ENCODE measurements at places on chromosomes 1 and 21.
A peak's percentile ranks its signal among the peaks of the same experiment; 100 is the strongest.

DNA sequence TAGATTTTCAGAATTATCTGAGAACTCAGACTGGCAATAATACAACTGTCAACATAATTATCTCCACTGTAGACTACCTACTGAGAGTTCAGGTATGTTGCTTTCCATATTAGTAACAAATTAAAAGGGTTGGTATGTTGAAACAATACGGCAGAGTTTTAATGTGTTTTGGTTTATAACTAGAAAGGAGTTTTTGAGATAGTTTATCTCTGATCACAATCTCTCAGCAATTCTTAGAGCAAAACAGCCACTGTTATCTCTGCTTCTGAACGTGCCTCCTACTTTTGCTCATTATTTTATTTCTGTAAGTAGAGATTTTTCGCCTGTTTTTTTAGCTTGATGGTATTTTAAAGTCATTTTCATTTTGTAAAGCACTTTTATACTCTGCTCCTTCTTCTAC is 118.7 kb downstream of the ZP4 start:
- DNase-seq: no peak

- no peak for DNase-seq
Observed at GRCh38 chr1:67053535-67053784, 488 bp downstream of the SLC35D1 start.

DNA sequence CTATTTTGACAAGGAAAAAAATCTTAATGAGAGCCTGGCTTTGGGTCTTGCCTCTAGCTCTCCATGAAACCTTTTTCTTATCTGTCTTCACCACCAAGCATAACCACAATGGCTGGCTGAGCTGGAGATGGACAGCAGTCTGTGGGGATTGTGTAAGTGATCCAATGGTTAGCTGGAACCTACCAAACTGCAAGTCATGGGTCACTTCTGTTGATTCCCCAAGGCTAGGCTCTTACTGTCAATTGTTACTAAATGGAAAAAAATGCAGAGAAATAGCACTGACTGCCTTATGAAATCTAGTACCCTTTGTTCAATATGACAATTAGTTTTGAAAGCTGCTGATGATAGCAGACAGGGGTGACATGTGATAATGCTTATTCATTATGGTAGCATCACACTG is 359.0 kb downstream of the ST6GALNAC3 start:
- DNase-seq: no peak

DNA sequence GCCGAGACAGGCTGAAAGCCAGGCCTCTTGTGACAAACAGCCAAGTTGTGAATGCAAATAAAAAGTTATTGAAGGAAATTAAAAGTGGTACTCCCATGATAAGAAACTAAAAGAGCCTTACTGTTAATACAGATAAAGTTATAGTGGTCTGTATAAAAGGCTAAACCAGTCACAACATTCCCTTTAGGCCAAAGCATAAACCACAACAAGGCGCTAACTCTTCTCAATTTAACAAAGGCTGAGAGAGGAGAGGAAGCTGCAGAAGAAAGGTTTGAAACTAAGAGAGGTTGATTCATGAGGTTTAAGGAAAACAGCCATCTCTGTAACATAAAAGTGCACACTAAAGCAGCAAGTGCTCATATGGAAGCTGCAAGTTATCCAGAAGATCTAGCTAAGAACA is 10.7 kb downstream of the C1orf105 start:
- no peak for DNase-seq

GRCh38 chr1:229203030-229203751 is 67.7 kb upstream of the RAB4A start:
- no peak for DNase-seq

DNA sequence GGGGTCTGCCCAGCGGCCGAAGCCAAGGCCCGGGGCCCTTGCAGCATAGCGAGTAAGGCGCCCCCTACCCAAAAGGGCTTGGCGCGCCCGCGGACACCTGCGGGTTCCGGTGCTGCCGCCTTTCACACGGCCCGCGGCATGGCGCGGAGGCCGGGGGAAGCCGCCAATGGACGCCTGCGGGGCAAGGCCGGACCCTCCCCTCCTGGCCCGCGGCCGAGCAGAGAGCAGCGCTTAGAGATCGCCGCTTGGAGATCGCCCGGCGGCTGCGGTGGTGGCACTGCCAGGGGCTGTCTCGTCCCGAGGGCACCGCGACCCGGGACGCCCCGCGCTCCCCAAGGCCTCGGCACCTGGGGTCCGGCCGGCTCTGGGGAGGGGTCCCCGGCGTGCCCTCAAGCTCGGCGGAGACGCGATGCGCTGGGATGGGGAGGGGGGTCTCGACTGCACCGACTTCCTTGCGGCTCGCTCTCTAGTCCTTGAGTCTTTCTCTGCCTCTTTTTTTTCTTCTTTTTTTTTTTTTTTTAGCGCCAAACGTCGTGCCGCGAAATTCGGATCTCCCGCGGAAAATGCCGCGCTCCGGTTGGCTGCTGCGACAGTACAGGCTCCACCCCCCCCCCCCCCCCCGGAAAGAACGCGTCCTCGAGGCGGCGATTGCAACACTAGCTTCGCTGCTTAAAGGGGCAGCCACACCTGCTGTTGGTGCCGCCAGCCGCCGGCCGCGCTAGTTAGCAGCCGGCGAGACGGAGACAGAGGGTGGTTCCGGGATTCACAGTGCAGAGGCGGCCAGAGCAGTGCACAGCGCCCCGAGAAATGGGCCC is at the start of gene E2F2:
TSS of gene E2F2 (minus strand) at position 487 of the 815 bp plus-strand sequence. CDS start at position 47, 440 bp downstream.
- peak; percentile 91 for DNase-seq

- peak; percentile 74 for DNase-seq
Observed at GRCh38 chr1:185566995-185567394, 167.2 kb upstream of the HMCN1 start.

DNA sequence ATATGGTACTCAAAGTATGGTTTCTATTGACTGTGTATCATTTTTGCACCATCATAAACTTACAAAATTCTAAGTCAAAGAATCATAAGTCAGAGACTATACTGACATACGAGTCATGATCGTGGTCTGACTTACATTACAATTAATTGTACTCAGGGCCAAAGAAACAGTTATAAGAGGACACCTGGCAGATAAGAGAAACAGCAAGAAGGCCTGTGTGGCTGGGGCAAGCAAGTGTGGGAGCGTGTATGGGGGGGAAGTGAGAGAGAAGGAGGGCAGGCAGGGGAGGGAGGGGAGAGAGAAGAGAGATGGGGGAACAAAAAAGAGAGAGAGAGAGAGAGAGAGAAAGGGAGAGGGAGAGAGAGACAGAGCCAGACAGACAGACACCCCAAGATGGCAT is 70.9 kb downstream of the RERE start:
- DNase-seq: no peak

GRCh38 chr1:99963041-99963795 is 6.6 kb upstream of the SLC35A3 start:
- no peak for DNase-seq

GRCh38 chr1:87685311-87686135 is 356.8 kb downstream of the LMO4 start:
- DNase-seq: no peak

Data from NCI-H345 (cell line).